ENCODE measurements at places on chromosomes 11 and 22. TPM values are rescaled to one million over a fixed set of nuclear protein-coding genes. Genes with fewer than 3 reads are reported as not detected.

Gene GDPD5
- total RNA-seq = 9.5 TPM

DNA sequence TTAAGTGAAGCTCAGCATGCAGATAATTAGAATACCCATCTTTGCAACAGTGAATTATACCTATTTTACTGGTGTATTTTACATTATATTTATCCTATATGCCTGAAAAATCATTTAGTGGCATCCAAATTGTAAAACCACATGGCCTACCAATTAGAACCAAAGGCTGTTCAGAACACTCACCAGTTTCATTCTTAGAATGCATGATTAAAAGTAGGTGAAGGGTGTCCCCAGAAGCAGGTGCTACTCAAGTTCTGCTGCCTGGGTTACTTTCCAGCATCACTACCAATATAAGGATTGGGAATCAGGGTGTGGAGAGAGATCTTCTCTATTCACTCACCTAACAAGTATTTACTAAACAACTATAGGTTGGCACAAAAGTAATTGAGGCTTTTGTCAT lies 103.3 kb downstream of the SGSM3 start:
- no peak for DNase-seq

Gene ROM1
- total RNA-seq = 3.0 TPM

GRCh38 chr11:12212174-12212820 lies 101.9 kb downstream of the MICAL2 start:
- DNase-seq = no peak

DNA sequence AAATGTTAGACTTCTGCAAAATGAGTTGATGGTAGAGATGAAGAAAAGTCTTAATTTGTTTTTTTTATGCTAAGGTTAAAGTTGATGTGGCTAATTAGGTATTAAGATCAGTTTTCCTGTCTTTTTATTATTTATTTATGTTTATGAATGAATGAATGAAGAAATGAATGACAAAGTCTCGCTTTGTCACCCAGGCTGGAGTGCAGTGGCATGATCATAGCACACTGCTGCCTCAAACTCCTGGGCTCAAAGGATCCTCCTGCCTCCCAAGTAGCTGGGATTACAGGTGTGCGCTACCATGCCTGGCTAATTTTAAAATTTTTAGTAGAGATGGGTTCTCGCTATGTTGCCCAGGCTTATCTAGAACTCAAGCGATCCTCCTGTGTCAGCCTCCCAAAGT lies 29.2 kb downstream of the MTMR3 start:
- no peak for DNase-seq

DNA sequence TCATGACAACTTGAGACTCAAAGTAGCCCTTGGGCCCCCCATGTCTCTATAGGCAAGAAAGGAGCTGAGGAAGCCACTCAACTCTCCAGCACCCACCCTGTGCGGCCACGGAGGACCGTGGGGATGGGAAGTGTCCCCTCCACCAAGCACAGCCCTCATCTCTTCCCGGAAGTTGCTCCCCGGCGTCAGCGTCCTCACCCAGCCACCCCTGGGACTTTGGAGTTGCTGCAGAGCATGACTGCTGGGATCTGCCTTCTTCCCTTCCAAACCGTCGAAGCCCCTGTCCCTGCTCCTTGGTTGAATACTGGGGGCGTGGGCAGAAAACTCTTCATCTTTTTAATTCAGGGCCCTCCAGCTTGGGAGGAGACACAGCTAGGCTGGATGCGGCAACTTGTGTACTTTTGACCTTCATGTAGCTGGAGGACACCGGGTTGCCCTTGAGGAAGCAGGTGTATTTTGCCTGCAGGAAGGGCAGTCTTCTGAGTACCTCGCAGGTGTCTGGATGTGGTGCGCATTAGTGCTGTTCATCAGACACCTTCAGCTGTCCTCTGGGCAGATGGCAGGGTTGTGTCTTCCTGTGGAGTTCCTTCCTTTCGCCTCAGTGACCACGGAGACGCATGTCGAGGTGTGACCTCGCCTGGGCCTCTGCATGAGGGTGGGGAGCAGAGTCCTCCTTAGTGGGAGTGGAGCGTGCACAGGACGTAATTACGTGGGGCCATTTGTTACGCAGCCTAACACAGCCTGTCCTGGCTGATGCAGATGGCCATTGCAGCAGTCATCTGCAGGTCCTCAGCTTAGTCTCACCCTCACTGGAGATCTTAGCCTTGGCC lies 12.2 kb upstream of the IFITM3 start:
- no peak for DNase-seq

DNA sequence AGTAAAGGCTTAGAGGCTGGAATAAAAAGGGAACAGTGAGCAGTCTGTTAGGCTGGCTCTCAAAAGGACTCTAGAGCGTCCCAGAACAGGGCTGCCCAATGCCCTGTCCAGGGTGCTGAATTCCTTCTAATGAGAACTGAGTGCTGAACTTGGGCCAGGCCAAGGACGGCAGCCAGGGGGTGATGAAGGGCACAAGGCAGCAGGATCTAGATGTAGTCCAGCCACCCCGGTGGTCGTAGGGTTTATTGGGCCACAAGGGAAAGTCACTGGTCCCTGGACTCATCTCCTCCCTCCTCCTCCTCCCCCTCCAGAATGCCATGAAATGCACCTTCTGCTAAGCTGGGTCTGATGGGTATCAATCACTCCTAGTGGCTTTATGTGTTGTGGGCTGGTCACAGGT lies 19.2 kb downstream of the NPTXR start:
- DNase-seq = peak; percentile 78

DNA sequence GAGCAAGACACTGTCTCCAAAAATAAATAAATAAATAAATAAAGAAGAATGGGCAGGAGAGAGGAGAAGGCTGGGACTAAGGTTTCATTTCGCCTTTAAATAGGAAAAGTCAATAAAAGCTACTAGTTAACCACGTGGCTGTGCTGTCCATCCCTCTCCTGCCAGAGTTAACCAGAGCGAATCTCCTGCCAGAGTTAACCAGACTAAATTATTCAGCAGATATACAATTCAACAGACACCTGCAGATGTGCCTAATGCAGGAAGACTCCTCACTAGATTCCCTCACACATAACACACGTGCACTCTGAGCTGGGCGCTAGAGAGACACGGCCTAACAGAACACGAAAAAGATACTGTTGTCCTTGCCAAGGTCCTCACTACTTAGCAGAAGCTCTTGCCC lies 156.1 kb downstream of the IGLL1 start:
- DNase-seq = no peak

GRCh38 chr11:69924308-69925161 lies 105.3 kb upstream of the FGF3 start:
- DNase-seq = no peak

DNA sequence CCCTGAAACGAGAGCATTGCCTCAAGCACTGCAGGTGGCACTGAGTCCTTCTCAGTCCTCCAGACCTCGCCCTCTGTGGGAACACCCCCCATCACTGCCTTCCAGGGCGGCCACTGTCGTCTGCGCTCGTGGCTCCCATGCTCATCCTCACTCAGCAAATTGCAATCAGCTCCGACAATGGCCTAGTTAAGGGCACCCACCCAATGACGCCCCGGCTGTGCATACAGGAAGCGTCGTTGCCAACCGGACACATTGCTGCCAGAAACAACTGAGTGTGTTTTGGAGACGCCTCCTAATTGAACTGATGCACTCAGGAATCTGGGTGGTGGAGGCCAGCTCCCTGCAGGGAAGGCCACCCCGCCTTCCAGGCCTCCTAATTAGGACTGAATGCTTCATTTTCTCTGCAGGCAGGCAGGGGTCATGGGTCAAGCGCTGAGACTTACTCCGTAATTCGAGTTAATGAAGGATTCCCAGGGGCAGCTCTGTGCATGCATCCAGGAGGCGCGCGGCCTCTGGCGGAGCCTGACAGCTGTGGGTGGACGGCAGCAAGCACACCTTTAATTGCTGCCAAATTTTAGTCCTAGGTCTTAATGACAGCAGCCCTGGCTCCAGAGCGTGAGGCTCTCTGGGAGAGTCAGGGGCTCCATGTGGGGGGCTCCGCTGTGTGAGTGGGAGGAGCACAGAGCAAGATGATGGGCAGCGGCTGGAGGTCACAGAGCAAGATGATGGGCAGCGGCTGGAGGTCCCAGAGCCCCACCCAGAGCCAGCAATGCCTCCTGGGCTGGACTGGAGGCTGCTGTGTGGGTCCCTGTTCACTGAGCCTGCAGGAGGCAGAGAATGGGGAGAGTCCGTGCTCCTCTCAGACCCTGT lies 199.0 kb downstream of the BRD1 start:
- DNase-seq = no peak

GRCh38 chr11:67656278-67656922 lies 5.9 kb upstream of the ACY3 start:
- no peak for DNase-seq

Gene TRMT112
- total RNA-seq = 155 TPM

Gene RIN1
- total RNA-seq = 19.0 TPM

DNA sequence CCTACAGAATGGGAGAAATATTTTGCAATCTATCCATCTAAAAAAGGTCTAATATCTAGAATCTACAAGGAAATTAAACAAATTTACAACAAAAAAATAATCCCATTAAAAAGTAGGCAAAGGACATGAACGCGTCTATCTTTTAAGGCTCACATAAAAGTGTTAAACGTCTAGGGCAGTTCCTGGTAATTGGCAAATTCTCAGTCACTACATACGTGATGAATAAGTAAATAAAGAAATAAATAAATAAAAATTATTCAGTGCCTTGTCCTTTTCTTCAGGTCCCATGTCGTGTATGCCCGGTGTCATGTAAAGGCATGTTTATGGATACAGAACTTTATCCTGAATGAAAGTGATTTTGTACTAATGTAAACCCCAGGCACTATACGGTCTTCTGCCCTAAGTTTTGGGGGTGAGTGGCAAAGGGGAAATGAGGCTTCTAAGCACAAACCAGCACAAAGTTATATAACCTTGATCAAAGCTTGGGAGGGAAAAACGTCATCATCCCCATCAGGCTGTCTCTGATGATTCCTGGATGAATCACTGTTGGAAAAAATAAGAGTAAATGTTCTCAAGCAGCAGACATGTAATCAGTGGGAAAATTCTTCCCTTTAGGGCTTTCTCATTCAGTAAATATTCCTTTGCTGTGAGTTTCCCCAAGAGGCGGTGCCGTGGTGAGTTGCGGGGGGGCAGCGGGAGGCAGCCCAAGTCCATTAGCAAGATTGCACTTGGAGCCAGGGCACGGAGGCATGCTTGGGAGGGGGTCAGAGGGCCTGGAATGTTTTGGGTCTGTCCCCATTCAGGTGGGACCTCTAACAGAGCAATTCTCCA lies 30.4 kb upstream of the MICAL2 start:
- DNase-seq = peak; percentile 98

Gene MYO18B
- total RNA-seq = under 0.01 TPM

Gene IL17RA
- 7.3 TPM for total RNA-seq

Gene ADM
- total RNA-seq = 536 TPM

- DNase-seq = no peak
These were observed 33.1 kb downstream of the TNRC6B start for GRCh38 chr22:40210818-40211217.

Gene RFPL3
- total RNA-seq = not detected

DNA sequence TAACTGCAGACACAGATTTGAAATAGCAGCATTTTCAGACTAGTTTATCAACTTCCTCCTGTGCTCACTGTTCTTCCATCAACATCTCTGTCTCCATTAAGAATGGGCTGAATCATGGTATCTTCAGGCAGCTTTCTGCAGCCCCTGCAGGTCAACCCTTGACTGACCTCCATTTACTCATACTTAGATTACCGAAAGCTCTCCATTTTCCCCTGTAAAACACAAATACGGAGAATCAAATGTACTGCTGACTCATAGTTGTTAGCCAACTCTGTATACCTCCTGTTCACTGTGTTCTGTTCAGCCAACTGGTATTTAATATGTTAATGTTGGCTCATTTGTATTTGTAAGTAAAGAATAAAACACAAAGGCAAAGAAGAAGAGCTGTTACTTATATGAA lies 364.0 kb downstream of the CASP12 start:
- peak; percentile 26 for DNase-seq

DNA sequence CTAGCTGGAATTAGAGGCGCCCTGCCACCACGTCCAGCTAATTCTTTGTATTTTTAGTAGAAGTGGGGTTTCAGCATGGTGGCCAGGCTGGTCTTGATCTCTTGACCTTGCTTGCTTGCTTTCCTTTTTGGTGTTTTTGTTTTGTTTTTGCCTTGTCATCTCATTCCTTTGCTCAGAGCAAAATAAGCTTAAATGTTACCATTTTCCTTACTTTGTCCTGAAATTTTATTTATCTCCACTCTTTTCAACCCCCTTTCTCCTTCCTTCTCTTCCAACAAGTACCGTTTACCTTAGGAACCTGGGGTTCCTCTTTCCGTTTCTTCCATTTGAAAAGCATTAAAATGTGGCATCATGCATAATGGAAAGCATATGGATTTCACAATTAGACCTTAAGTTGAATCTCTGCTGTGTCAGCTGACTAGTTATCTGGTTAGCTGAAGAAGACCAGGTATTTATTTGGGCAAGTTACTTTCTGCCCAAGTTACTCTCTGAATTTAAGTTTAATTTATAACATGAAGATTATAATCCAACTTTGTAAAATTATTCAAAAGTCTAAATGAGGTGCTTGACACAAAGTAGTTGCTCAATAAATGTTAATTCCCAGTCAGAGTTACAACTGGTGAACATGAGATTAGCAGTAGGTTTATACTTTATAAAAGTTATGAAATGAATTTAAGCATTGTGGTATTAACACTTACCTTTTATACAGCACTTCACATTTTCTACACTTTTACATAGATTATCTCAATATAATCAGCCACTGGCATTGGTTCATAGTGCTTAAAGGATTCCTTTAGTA lies 69.7 kb downstream of the PRMT3 start:
- DNase-seq = no peak

GRCh38 chr11:75665126-75665525 lies 3.7 kb downstream of the MAP6 start:
- no peak for DNase-seq

Gene DRD4
- not detected for total RNA-seq

Gene NXPE4
- total RNA-seq = not detected

Gene MYRF
- 2.6 TPM for total RNA-seq

Gene OR52I1
- total RNA-seq = not detected

GRCh38 chr11:117868815-117869561 lies 7.5 kb downstream of the FXYD6 start:
- no peak for DNase-seq

Gene CCDC81
- total RNA-seq = 26.8 TPM

DNA sequence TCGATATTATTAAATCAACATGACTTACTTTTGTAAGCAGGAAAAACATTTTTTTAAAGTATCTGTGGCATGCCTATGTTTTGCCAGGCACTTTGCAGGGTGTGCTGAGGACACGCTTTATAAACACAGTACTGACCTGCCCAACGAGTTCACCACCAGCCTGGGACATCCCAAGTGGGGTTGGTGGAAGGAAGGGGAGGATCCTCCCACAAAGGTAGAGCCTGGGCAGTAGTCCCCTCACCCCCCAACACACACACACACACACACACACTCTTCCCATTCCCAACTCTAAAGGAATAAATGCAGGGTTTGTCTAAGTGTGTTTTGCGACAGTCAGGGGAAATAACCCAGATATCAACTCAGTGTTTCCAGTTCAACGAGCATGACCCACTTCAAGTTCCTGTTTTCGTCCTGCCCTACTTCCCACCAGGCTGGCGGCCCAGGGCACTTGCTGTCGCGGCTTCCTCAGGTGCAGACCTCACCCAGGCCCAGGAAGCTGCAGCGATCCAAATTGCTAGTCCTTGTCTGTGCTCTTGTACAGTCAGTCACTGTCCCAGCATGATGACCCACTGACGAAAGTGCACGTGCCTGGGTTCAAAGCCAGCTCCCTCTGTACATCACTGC lies 3.1 kb downstream of the CERK start:
- no peak for DNase-seq
